Activated T-helper 1 cell treated with anti-CD3 and anti-CD28 coated beads, Interleukin-12 subunit alpha, Interleukin-12 subunit beta, Interleukin-2, Interleukin-4 antibody, amounts not matched to agents 30 ng/mL and 10 ng/mL and 1 ng/mL, durations not matched to agents 14 hours and 24 hours and 36 hours (primary cell): ENCODE measurements at places on chromosomes 2 and 18. TPM values are rescaled to one million over a fixed set of nuclear protein-coding genes. Genes with fewer than 3 reads are reported as not detected.

Gene RNF125
- 32.2 and 34.6 TPM in 2 replicates for total RNA-seq

Gene EMX1
- not detected in 2 replicates for total RNA-seq

DNA sequence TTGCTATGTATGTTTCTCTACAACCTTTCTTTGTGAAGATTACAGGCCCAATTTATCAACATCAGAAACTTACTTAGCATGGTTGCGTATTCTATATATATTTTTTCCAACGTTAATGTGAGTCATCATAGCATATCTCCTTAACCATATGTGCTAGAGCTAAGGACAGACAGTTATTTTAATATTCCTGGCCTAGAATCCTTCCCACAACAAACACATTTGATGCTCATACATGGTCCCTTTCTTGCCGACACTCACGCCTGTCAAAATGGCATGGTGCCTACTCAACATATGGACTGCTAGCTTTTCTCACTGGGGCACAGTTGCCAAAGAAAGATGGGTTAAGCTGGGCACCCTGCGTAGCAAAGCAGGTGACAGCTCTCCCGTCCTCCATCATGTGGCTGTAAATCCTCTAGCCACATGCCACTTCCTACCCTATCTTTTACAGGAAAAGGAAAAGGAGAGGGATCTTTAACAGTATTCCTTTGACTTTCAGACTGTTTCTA is 75.2 kb upstream of the GALNT5 start:
- DNase-seq: no peak
- H3K27ac ChIP-seq: no peak overlapping the region
- no peak overlapping the region for H3K4me3 ChIP-seq

Gene C1QL2
- not detected in 2 replicates for total RNA-seq

Gene LBX2
- total RNA-seq: 0.54 and 1.1 TPM in 2 replicates

GRCh38 chr2:234674781-234675201 is 177.9 kb upstream of the ARL4C start:
- H3K27ac ChIP-seq: no peak overlapping the region
- peaks cover 10% of the 10 kb centered on the region for H3K27me3 ChIP-seq
- no peak for DNase-seq
- H3K4me3 ChIP-seq: no peak overlapping the region
- H3K4me1 ChIP-seq: no peaks in the 10 kb centered on the region
